Left ventricle myocardium inferior (tissue), 1 donor: ENCODE measurements at places on chromosomes 7 and 10. TPM values are rescaled to one million over a fixed set of nuclear protein-coding genes. Genes with fewer than 3 reads are reported as not detected.

GRCh38 chr7:117597755-117598154 lies 117.9 kb downstream of the CFTR start:
- DNase-seq = no peak

DNA sequence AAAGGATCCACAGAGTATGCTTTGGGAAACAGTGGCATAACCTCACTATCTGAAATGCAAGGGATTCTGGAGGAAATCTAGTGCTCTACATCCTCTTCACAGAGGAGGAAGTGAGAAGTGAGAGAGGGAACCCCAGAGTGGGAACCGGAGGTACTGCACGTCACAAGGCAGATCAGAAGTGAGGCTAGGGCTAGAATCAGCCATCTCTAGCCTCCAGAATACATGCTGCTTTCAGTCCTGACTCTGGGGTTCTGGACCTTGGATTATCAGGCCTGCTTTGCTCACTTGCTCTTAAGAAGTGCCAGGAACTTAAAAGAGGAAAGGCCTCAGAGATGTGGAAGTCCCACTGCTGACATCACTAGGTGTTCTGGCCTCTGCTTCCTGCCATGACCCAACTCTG lies 25.7 kb downstream of the ZNF503 start:
- DNase-seq = no peak

- no peak for DNase-seq
These were observed 1.8 kb downstream of the IGFBP3 start for GRCh38 chr7:45919231-45919784.

The CDH23 gene
- total RNA-seq = 4.5 TPM

The PKD2L1 gene
- not detected for total RNA-seq

The ADCY1 gene
- 2.8 TPM for total RNA-seq

The SMKR1 gene
- not detected for total RNA-seq

- DNase-seq = no peak
These were observed 227.8 kb upstream of the BMPER start for GRCh38 chr7:33677556-33677955.

GRCh38 chr10:110380293-110380692 lies 75.6 kb upstream of the SMNDC1 start:
- no peak for DNase-seq

The OR2A7 gene
- 0.16 TPM for total RNA-seq

The COX19 gene
- 8.5 TPM for total RNA-seq

The ZFAND2A gene
- total RNA-seq = 6.6 TPM

The PILRB gene
- 10.6 TPM for total RNA-seq

The RBP3 gene
- not detected for total RNA-seq

The ATG9B gene
- total RNA-seq = not detected

DNA sequence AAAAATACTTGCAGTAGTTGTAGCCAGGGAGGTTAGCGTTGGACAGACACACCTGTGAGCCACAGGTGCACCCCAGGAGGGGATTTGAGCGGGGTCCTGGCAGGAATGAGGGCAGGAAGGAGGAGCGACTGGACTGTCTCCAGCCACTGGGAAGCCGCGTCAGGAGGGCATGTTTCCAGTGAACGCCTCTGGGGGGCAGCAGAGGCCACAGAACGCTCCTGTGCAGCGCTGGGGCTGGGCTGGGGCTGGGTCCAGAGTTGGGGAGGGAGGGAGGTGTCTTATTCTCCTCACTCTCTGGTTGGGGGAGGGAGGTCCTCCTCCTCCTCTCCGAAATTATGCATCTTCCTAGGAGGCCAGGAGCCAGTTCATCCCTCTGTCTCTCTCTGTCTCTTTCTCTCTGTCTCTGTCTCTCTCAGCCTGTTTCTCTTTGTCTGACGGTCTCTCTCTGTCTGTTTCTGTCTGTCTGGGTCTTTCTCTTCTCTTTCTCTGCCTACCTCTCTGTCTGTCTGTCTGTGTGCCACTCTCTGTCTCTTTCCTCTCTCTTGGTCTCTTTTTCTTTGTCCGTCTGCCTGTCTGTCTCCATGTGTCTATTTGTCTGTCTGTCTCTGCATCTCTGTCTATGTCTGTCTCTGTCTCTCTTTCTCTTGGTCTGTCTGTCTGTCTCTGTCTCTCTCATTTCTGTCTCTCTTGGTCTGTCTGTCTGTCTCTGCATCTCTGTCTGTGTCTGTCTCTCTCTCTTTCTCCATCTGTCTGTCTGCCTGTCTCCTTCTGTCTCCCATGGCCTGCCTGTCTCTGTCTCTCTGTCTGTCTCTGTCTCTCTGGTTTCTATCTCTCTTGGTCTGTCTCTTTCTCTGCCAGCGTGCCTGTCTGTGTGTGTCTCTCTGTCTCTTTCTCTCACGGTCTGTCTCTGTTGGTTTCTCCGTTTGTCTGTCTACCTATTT lies 9.9 kb upstream of the PSMG3 start:
- peak; percentile 72 for DNase-seq

GRCh38 chr10:42930516-42931192 lies 146.2 kb upstream of the RET start:
- DNase-seq = no peak

DNA sequence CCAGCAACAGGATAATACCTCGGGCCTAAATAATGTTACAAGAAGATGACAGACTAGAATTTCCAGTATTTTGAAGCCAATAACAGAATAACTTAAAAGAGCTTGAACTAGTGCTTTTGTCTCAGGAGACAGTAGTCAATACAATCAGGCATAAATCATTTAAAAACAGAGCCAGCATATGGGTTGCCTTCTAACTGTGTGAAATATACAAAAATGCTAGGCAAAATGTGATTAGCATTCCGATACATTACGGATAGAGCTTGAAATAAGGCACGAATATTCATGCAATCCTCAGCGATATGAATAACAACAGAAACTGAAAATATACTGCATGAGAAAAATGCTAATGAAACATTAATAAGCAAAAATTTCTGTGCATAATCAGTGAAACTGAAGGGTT lies 18.3 kb upstream of the PRKAR2B start:
- no peak for DNase-seq

DNA sequence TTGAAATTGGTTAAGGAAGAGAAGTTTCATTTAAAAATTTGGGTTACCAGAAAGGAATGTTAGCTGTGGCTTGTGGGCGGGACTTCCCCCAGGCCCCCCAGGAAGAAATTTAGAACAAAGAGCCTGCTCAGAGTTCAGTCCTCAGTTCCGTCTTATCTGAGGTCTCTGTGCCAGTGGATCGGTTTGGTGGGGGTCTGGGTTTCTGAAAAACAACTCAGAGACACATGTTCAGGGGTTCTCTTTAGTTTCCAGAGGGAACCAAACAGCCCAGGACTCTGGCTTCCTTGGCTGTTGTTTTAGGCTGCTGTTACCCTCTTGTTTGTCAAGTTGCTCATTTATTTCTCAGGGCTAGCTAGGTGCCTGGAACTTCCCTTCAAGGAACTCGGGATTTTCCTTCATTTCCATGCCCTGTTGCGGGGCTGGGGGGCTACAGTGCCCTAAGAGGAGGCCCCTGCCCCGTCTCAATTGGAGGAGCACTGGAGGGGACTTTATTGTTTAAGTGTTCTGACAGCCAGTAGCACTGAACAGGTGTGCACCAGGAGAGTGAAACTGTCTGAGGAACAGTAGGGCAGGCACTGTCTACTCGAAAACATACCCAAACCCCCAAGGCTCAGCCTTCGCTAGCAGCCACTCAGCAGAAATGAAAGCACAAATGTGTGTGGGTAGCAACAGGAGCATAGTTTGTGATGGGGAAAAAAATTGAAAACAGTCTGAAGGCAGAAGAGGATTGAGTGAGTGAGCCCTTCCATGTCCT lies 59.9 kb downstream of the ALOX5 start:
- no peak for DNase-seq

- DNase-seq = no peak
These were observed 32.5 kb downstream of the C10orf105 start for GRCh38 chr10:71687077-71687476.
